Activated naive CD4-positive, alpha-beta T cell treated with anti-CD3 and anti-CD28 coated beads for 36 hours (primary cell): ENCODE measurements at places on chromosomes 16 and 17. TPM values are rescaled to one million over a fixed set of nuclear protein-coding genes. Genes with fewer than 3 reads are reported as not detected.
A peak's percentile ranks its signal among the peaks of the same experiment; 100 is the strongest.

The HIC1 gene
- total RNA-seq = 14.8 TPM

The MT4 gene
- total RNA-seq = not detected

The SLC5A11 gene
- total RNA-seq = not detected

The CFAP119 gene
- 2.3 TPM for total RNA-seq

The ITGB3 gene
- total RNA-seq = not detected

The CRHR1 gene
- total RNA-seq = not detected

The KRT25 gene
- total RNA-seq = not detected

The PPP1R27 gene
- not detected for total RNA-seq

The SLFN12 gene
- total RNA-seq = 5.6 TPM

The SP2 gene
- total RNA-seq = 17.4 TPM

The HASPIN gene
- total RNA-seq = 20.5 TPM

The KRT17 gene
- total RNA-seq = not detected

DNA sequence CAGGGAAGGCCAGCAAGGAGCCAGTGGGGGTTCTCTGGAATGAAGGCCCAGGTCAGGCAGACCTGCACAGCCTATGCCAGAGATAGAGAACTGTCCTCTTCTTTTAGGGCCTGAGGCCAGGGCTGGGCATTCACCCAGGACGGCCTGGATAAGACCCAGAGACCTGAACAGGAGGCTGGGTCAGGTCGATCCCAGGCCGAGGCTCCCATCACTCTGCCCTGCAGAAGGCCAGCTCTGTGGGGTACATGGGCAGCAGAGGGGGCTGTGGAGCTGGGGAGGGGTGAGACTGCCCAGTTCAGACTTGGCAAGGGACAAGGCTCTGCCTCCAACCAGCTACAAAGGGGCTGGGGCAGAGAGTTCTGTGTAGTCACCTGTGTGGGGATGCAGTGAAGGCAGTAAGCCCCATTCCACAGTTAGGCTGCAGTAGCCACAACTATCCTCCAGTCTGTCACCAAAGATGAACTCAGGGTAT lies 14.6 kb downstream of the HSD11B2 start:
- DNase-seq = no peak

DNA sequence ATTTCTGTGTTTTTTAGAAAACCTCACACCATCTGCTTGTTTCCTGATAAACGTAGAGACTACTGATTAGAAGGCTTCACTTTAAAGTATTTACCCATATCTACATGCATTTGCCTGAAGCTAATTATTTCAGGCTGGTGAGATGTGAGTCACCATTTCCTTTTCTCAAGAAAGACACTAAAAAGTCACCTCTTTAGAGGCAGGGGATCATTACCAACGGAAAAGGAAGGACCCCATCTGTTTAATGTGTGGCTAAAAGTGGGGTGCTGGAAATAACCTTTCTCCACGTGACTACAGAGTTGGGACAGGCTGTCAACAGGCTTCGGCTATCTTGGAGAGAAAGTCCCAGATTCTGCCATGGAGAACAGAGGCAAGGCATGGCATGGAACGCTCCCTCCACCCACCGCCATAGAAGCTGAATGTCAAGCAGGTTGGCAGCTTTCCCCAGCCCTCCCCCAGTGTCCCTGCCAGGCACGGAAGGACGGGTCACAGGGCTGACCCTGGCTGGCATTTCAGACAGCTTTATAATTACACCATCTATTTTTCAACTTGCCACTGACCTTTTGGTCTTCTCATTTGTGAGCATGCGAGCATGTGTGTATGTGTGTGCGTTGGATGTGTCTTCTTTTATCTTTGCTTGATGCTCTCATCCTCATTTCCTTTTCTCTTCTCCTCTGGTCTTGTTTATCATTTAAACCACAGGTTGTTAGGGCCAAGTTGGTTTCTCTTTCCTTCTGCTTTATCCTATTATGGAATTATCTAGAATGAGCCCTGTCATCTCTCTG lies 157.0 kb downstream of the CPPED1 start:
- peak; percentile 53 for DNase-seq

GRCh38 chr16:54071514-54071913 lies 215.1 kb downstream of the IRX3 start:
- no peak for DNase-seq

GRCh38 chr16:19698480-19699465 lies 19.3 kb downstream of the KNOP1 start:
- peak; percentile 20 for DNase-seq

GRCh38 chr16:28212532-28212873 lies 738 bp upstream of the XPO6 start:
- DNase-seq = no peak

- DNase-seq = no peak
Measured at GRCh38 chr17:22704674-22705073, 1012.4 kb downstream of the KCNJ18 start.

- DNase-seq = no peak
Measured at GRCh38 chr16:66600477-66600876, 4.0 kb upstream of the CMTM3 start.

- no peak for DNase-seq
Measured at GRCh38 chr16:57732037-57732436, 3.5 kb upstream of the KATNB1 start.

- DNase-seq = no peak
Measured at GRCh38 chr17:7114875-7115614, 423 bp upstream of the ASGR2 start.

DNA sequence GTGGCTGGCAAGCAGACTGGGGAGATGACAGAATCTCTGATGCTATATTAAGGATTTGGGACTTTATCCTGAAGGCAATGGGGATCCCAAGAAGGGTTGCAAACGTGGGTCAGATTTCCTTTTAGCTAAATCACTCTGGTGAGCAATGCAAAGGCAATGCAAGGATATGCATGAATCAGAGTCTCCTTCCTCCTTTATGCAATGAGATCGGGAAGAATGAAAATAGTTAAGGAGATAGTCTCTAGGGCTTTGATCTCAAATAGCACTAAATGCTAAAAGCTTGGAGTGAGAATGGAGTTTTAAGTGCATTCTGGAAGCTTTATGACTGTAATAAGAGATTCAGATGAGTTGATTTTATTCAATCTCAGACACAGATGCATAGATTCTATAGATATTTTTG lies 27.2 kb upstream of the SHISA9 start:
- DNase-seq = no peak

DNA sequence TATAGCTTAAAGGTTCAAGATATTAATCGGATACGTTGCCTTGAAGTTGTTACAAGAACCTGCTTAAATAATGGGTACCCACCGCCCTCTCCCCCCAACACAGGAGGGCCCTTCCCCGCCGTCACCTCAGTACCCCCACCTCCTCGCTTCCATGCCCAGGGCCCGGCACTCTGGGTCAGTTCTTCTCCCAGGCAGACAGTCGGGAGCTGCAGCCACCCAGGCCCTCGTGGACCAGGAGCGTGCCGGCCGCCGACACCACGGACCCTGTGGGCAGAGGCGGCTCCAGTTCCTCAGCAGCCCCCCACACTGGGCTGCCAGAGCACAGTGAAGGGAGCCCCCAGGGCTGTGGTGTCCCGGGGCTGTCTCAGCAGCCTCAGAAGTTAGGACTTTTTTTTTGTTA lies 80.9 kb upstream of the ZNF750 start:
- DNase-seq = no peak

GRCh38 chr17:48718761-48719641 lies 3.3 kb downstream of the PRAC1 start:
- DNase-seq = no peak

GRCh38 chr16:10090816-10091215 lies 91.4 kb downstream of the GRIN2A start:
- no peak for DNase-seq

DNA sequence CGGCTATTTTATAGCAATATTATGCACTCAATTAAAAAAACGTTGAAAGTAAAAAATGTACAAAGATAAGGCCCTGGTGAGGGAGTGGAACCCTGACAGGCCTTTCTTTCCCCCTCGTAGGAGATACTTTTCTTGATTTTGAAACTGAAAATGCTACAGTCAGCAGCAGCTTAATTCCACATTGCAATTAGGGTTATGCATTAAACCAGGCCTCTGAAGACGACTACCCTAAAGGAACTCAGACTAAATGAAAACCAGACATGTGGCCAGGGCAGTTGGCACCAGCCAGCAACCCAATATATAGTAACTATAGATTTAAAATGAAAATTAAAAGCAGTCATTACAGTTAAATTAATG lies 463.2 kb upstream of the MAF start:
- no peak for DNase-seq

- DNase-seq = no peak
Measured at GRCh38 chr17:78016852-78017251, 58.3 kb downstream of the TNRC6C start.

GRCh38 chr17:63455417-63455816 lies 9.3 kb upstream of the CYB561 start:
- DNase-seq = no peak

DNA sequence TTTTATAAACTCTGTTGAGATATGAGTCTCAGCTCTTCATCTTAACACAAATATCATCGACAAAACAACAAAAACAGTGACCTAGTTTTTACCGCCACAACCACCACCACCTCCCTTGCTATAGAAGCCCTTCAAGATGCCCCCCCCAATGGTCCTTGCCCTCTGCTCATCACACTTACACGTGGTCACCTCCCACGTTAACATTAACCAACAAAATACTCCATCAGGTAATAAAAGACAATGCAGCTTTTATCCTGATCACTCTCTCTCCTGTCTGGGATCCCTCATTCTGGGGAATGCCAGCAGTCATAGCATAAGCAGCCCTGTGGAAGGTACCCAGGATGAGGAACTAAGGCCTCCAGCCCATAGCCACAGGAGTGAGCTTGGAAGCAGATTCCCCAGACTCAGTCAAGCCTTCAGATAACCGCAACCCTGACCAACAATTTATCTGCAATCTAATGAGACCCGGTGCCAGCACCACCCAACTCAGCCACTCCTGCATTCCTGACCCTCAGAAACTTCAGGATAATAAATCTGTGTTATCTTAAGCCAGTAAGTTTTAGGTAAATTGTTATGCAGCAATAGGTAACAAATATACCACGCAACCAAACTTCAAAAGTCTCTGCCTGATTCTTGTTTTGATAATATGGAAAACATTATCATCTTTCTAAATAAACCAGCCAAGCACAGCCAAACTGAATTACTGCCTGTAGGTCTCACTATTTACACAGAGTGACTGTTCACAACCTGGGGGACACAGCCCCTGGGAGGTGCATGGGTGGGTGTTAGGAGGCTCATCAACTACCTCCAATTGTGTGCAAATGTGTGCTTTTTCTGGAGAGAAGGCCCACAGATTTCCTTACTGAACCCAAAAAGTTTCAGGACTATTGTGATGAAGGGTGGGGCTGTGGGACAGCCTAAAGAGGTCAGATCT lies 6.1 kb downstream of the PECAM1 start:
- no peak for DNase-seq

DNA sequence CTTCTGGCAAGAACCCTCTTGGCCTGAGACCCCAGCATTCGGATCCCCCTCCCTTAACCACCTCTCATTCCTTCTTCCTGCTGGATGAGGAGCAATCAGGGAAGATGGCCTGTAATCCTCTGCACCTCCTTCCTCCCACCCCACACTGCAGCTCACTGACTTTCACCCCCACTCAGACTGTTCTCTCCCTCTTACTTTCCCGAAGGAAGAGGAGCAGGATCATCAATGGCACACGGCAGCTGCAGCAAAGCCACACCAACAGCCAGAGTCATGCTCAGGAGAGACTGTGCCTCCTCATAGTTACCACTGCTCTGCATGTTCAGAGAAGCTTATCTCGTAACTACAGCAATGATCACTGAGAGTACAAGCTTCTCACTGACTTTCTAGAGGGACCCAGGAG lies 10.1 kb upstream of the TMEM101 start:
- DNase-seq = no peak

DNA sequence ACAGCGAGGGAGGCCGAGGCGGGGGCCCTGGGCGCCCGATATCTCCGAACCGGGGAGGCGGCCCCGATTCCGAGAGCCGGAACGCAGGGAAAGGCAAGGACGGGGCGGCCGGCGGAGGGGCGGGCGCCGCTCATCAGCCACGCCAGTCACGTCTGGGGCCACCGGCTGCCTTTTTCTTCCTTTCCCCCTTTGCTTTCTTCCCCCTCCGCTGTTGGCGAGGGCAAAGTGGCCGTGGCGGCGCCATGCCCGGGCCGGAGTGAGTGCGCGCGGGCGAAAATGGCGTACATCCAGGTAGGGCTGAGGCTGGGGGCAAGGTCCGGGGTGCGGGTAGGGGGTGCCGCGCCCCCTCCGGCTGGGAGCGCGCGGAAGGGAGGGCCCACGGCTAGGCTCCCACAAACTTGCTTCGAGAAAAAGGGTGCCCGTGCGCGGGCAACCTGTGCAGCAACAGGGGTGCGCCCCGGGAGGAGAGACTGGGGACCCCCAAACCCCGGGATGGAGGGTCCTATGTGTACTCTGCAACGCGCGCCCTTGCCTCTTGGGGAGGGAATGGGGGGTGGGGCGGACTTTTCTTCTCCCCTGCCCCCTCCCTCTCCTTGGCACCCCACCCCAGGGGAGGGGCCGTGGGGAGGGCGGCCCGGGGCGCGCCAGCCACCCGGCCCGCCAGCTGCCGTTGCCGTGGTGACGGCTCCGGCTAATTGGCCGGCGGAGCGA lies 486 bp downstream of the SYT17 start:
- no peak for DNase-seq

- no peak for DNase-seq
Measured at GRCh38 chr17:75731716-75732498, 10.6 kb downstream of the ITGB4 start.

DNA sequence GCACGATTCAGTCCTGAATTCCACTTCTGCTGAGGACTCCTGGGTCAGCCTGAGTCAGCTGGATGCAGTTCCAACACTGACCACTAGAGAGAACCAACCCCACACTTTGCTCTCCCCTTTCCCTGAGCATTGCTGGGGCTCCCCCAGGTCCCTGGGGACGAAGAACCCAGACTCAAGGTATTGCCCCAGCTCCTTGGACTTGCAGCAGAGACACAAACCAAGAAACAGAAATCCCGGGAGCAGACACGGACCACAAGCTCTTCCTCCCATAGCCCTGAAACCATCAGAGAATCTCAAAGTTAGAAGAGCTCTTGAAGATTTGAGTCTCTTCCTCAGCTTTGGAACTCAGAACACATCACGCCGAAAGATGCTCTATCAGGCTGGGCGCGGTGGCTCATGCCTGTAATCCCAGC lies 678 bp upstream of the GH1 start:
- DNase-seq = peak; percentile 86

- no peak for DNase-seq
Measured at GRCh38 chr17:62732125-62732524, 76.0 kb downstream of the MARCHF10 start.

- no peak for DNase-seq
Measured at GRCh38 chr17:48058393-48059124, 10.4 kb downstream of the NFE2L1 start.

DNA sequence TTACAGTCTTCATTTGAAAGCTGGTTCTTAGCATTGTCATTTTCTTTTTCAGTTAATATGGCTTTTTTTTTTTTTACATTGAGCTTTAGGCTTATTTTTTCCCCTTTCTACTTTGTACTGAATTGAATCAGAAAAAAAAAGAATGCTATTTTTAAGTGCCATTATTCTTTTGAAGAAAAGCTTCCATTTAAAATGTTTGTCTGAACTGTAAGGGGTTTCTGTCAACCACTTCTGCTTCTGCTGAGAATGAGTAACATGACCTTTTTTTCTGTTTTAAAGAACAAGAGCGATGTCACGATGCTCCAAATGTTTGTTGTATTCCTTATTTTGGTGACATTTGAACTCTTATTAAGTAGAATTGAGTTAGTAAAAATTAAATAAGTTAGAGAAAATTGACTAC lies 50.0 kb downstream of the MRTFB start:
- no peak for DNase-seq
